ENCODE measurements at places on chromosomes 6 and 20.

DNA sequence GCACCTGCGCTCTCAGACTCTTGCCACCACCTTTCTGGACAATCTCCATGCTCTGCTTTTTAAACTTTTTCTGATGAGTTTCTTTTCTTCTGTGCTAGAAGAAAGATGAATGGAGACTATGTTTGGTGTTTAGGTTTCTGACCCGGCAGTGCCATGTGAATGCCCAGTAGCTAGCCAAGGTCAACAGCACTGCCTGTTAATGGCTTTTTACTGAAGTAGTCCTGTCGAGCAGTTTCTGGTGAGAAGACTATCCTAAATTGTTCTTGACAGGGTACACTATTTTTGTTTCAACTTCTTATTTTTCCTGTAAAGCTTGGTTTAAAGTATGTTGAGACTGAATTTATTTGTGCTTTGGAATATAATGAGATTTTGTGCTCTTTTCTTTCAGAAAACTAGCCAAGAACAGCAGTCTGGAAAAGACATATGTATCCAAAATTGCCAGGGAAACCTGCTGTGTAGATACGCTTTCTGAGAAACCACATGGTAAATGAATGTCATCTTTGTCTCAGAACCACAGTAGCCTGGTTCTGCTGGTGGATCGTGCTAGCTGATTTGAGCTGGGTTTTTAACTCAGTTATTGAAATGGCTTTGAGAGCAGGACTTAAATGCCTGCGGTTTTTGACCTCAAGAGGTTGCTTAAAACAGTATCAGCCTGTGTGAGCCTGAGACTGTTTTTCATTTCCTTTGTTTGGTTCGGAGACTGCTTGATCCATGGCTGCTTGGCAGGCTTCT lies 48.1 kb downstream of the KCNS1 start:
- no peak for DNase-seq

- DNase-seq = no peak
These were observed 1196.7 kb upstream of the CITED2 start for GRCh38 chr6:140571145-140571544.

GRCh38 chr20:35468671-35469334 lies 13.4 kb downstream of the CEP250 start:
- no peak for DNase-seq

DNA sequence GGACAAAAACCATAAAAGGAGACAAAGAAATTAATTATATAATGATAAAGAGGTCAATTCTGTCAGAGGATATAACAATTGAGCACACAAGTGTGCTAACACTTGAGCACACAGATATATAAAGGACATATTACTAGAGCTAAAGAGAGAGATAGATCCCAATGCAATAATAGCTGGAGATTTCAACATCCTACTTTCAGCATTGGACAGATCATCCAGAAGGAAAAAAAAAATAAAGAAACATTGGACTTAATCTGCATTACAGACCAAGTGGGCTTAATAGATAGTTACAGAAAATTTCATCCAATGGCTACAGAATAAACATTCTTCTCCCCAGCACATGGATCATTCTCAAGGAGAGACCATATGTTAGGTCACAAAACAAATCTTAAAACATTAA lies 9.9 kb downstream of the VNN1 start:
- no peak for DNase-seq

- DNase-seq = no peak
These were observed 24.5 kb upstream of the SMIM29 start for GRCh38 chr6:34273242-34273805.

GRCh38 chr6:37038292-37039198 lies 33.1 kb downstream of the FGD2 start:
- no peak for DNase-seq

DNA sequence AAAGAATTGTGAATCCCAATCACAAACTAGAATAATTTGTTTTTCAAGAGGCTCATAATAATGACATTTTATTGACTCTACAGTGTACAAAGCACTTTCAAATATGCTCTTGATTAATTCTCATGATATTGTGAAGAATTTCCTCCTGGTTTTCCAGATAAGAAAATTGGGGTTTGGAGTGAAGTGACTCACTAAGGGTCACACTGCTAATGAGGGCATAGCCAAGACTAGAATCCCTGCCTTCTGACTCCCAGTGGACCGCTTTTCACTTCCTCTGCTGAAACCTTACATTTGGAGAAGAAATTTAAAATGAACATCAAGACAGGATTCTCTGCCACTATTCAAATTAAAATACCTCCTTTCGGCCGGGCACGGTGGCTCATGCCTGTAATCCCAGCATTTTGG lies 38.3 kb upstream of the LTV1 start:
- no peak for DNase-seq

GRCh38 chr6:136401749-136402148 lies 112.1 kb upstream of the BCLAF1 start:
- no peak for DNase-seq

- no peak for DNase-seq
These were observed 98.2 kb upstream of the NAA20 start for GRCh38 chr20:19918965-19919329.

DNA sequence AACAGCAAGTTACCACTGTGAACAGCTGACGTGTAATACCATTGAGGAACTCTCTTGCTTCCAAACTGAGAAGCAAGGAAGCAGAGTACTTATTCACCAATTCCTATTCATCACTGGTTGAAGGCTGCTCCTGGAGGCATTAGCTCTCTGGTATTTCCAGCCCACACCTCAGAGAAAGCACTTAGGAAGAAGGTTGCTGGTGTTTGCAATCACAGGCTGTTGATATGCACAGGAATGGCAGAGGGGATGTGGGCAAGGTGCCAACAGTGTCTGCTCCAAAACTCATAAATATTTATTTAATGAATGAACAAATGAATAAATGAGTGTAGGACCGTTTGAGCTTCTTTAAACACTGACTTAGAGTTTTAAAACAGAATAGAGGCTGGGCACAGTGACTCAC lies 6.9 kb upstream of the RRBP1 start:
- DNase-seq = no peak

GRCh38 chr6:31246051-31246521 lies 25.8 kb downstream of the HLA-C start:
- no peak for DNase-seq

All from activated CD8-positive, alpha-beta memory T cell treated with anti-CD3 and anti-CD28 coated beads for 1 hour (primary cell).